Non-pigmented ciliary epithelial cell (primary cell): ENCODE measurements at places on chromosomes 4 and X.
A peak's percentile ranks its signal among the peaks of the same experiment; 100 is the strongest.

- no peak for DNase-seq
These were observed at the start of gene PHKA2 for GRCh38 chrX:18983666-18984380. Gene PHKA2, minus strand, starts transcription at chrX:18984114. Its CDS starts 182 bp downstream, at chrX:18983932.

GRCh38 chr4:73540826-73541225, 59.3 kb downstream of the AFM start:
- DNase-seq: no peak

DNA sequence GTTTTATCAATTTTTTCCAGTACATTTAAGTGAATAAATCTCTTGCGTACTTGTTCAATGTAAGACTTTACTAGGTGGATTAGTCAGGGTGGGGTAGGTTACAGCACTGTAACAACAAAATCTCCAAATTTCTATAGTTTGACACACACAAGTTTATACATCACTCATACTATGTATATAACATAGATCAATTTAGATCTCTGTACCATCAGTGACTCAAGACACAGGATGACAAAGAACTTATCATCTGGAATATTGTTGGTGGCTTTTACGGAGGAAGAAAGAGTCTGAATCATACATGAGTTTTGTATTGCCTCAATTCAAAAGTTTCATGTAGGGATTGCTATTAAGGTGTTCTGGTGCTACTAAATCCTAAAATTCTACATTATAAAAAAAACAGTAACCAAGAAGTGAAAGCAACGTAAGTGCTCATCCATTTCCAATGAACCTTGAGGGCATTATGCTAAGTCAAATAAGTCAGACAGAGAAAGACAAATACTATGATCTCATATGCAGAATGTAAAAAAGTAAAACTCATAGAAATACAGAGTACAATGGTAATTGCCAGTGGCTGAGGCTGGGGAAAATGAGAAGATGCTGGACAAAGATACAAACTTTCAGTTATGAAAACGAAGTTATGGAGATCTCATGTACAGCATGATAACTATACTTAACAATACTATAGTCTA, 98.0 kb upstream of the DKK2 start:
- DNase-seq: no peak

- DNase-seq: no peak
These were observed 9.4 kb upstream of the ADD1 start for GRCh38 chr4:2834001-2834921.

GRCh38 chrX:9668537-9668936, 97.1 kb downstream of the GPR143 start:
- no peak for DNase-seq

- DNase-seq: peak; percentile 55
These were observed 42.9 kb downstream of the AFF1 start for GRCh38 chr4:86977621-86978184.

DNA sequence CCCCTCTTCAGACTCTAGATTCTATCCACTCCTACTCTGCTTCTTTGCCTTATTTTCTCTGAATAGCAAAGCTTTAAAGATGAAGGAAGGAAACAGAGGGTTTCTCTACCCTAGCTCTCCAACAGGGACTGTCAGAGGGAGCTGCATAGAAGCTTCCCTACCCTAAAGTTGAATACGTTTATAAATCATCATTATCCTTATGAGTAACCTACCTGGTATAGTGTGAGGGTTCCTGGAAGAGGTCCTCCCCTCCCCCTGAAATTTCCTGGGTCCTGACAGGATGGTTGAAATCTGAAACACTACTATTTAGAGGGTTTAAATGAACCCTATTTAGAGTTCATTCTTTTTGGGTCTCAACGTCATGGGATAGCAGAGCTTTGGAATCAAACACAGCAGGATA, 187.0 kb upstream of the RBPJ start:
- DNase-seq: no peak

GRCh38 chr4:118682928-118683327, 2.3 kb upstream of the METTL14 start:
- no peak for DNase-seq

DNA sequence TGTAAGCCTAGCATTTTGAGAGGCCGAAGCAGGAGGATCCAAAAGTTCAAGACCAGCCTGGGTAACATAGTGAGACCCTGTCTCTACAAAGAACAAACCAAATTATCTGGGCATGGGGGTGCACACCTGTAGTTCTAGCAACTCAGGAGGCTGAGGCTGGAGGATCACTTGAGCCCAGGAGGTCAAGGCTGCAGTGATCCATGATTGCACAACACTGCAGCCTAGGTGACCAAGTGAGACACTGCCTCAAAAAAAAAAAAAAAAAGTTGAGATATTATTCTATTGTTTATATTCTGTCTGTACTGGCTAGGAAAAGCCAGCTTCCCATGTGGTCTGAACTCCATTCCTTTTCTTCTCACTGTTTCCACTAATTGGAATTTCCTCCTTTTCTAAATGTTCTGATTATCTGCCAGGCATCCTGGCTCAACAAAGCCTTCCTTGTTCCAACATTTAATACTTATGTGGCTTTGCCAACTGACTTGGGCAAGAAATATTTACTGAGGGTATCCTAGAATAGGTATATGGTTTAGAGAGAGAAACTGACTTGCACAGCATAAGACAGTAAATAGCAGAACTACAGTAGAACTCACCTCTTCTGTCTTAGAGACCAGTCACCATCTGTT, 175.2 kb upstream of the ADAMTS3 start:
- DNase-seq: no peak

DNA sequence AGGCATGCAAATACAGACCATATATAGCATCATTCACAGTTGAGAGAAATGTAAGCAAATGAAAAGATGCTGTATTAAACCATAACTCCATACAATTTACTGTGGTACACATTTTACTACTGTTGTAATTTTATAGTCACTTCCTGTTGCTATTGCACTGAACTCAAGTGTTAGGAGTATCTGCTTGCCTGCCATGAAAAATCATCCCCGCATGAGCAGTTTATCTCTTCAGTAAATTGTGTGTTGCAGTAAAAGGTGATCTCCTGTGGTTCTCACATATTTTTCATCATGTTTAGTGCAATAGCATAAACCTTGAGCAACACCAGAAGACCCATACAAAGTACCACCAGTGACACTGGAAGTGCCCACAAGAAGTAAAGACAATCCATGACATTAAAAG, 1153.4 kb downstream of the FAT4 start:
- DNase-seq: no peak

GRCh38 chrX:73849073-73849472, 286.1 kb downstream of the CHIC1 start:
- no peak for DNase-seq

GRCh38 chr4:48162162-48162561, 28.1 kb upstream of the TXK start:
- DNase-seq: no peak

DNA sequence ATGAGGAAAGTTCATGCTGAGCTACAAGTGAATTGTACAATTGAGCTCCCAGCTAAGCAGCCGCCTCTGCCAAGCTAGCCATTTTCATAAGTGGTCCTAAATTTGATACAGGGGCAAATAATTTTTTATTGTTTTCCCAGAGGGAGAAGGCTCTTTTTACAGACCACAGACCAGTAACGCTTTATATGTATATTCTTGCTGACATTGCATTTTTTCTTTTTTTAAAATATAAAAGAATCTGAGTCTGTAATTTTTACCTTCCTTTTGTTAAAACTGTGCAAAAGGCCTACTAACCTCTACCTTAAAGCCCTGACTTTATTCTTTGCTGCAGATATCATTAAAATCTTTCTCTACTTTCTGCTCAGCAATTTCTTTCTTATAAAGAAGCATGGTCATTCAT, 501.2 kb upstream of the INTU start:
- no peak for DNase-seq

DNA sequence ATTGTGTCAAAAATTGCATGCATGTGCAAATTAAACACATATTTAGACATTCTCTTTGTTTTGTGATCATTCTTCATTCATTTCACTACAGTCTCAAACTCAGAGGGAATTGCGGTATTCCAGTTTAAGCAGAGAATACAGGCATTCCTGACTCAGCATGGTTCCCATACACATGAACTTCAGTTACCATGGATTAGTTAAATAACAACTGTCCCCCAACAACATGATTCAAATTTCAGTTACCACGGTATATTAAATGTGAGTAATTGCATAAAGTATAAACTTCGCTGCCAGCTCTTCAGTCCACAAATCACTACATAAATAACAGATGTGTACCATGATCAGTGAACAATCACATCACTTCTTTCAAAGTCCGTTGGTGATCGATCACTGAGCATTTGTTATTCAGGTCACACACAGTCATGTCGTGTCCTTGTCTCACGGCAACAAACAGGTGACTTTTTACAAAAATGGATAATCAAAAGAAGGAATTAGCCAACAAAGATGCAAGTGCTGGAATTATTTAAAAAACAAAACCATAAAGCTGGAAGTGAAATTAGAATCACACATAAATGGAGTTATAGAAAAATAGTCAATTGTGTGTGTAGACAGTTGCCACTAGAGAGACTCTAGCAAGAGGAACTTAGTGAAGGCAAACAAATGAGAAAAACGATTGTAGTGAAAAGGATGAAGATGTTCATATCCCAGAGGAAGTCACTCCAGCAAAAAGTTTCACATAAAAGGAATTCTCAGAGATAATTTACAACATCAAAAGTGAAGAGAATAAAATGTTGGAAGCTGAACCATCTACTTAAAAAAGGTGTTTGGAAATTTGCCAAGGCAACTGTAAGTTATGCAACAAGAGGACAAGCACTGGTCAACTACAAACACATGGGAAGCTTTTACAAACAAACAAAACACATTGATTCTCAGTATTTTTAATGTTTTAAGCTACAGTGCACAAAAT, 138.6 kb upstream of the SMARCAD1 start:
- no peak for DNase-seq

DNA sequence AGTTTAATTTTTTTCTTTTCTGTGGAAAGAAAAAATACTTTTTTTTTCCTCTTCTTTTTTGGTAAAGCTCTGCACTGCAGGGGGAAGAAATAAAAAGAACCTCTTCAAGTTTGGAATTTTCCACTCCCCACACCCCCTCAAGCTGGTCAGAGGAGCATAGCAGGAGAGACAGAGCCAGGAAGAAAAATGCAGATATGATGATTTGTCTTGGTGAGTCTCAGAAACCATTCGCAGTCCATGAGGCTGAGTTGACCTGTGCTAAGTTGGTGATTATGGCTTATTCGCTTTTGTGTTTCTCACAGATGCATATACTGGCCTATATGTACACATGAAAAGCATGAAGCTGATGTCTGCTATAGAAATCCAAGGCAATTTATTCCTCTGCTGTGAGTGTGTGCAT, 205.9 kb downstream of the LDB2 start:
- DNase-seq: no peak

DNA sequence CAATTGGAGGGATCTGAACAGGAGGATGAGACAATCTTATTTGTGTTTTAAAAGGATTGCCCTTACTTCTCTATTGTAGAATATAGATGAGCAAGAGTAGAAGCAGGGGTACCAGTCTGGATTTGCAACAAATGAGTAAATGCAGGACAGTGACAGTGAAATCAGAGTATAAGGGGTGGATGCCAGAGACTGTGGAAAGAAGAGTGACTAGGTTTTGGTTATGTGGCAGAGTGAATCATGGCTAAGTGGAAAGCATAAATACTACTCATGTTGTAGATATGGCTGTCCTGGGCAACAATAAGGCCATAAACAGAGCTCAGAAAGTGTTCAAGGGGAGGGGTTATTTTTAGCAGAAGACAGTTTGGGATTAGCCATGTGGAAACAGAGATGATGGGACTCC, 6.0 kb upstream of the VSIG4 start:
- no peak for DNase-seq

DNA sequence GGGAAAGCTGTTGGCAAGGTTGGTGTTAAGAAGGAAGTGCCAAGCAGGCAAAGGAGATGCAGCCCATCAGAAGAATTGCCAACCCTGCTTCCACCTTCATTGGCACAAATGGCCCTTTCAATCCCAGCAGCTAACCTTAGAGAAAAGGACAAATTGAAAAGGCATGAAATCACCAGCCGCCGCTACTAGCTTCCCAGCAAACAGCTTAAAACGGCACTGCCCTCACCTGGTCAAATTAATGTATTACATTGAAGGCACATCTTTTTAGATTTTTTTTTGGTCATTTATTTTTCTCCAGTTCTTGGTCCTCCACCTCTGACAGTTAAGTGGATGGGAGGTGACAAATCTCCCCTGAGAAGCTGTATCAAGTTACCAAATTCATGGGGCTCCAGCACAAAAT, 51.0 kb upstream of the NHSL2 start:
- DNase-seq: no peak

GRCh38 chr4:113921089-113921794, 58.2 kb downstream of the ARSJ start:
- no peak for DNase-seq

GRCh38 chr4:168832763-168833575, 177.1 kb downstream of the CBR4 start:
- no peak for DNase-seq

DNA sequence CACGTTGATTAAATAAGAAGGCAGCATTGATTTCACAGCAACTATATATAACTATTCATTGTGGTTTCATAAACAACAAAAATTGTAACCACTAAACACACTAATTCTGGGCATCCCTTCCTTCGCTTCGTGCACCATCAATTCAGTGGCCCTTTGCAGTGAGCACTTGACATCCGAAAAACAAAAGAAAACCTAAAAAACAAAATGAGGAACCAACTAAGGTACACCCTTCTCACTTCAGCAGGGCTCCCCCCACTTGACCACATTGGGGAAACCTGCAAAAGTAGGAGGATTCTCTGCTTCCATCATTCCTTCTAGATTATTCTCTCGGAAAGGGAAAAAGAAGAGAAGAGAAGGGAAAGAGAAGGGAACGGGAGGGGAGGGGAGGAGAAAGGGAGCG, 28.3 kb downstream of the NBDY start:
- no peak for DNase-seq

DNA sequence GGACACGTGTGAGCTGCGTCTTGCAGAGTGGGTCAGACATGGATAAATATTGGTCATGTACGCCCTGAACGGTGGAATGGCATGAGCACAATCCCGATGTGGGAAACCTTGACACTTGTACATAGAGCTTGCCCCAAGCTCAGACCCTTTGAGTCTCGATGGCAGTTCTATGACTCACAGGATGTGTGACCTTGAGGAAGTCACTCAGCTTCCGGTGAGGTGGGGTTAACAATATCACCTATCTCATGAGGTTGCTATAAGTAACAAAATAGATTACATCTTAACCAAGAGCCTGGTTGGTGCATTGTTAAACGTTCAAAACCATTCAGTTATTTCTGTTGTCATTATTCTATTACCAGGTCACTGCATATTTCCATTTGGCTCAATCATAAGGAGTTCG, 109.1 kb upstream of the TBL1X start:
- no peak for DNase-seq
